ENCODE measurements at places on chromosomes 2 and 18.

DNA sequence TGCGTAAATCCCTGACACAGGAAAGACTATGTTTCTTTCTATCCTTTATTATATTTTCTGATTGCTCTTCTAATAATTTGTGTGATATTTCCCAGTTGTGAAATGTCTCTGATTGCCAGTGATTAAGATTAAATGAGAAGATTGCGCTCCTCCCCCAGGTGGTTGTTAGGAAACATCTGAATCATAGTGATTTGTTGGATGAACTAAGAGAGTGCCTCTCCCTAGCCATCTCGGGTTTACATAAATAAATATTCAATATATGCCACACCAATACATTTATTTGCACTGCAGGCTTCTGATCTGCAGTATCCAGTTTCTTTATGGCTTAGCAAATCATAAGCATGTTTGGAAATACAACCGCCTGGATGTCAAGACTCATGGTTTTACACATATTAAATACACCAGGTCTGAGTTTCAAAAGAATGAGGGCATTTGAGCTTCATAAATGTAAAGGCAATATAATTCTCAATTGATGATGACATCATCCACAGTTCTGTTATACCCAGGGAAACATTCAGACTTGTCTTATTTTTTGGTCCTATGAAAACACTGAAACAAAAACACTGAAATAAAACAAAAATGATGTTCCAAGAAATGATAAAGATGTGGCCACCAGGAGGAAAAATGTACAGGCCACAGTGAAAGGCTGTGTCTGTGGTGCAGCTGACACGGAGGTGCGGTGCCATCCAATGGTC is 826.7 kb upstream of the ACVR2A start:
- no peak for DNase-seq

- DNase-seq = no peak
Measured at GRCh38 chr2:204108330-204108751, 171.8 kb downstream of the ICOS start.

DNA sequence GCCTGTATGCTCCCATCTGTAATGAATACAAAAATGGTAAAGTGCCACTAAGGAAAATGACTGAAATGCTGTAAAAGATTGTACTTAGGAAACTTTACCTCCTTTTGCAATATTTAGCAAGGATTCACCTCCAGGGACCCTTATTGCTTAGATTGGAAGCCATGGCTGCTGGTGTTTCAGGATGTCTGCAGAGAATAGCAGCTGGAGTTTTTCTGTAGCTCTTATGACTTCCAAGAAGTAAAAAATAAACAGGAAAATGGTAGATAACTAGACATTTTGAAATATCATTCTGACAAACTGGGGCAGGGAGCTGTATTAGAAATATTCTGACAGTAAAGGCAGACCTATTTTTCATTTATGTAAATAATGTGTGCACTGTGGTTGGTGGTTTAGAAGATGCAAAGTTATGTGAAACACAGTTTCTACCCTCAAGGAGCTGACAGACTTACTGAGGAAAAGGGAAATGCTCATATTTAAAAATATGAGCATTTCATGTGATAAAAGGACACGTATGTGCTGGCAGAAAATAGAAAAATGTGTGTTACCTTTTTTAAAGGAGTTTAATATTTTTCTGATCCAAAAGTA is 224.9 kb upstream of the BOD1L2 start:
- DNase-seq = no peak

DNA sequence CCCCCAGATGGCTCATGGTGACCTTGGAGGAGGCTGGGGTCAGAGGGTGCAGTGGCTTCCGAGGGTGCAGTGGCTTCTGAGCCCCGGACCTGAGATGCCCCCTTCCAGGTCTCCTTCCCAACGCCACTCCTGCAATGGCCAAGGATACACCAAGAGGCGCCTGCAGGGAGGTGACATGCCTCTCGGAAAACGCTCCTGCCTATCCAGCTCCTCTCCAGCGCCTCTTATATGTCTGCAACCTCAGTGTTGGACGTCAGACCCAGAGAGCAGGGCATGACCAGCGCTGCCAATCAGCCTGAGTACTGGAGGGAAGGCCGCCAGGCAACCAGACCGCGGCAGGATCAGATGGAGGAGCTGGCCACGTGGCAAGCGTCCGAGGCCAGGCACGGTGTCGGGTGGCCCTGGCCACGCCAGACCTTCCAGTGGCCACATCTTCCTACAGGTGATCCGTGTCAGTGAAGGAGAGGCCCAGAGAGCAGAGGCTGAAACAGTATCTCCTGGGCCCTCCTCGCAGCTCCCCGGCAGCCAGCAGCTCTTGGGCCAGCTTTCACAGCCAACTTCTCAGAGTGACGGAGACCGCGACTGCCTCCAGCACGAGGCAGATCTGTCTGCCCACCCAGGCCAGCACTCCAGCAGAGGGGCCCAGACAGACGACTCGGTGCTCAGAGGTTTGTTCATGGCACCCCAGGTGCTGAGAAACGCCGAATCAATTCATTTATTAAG is 199.5 kb upstream of the SALL3 start:
- DNase-seq = no peak

- DNase-seq = peak; percentile 38
Measured at GRCh38 chr2:240460253-240460711, 24.8 kb downstream of the GPC1 start.

- no peak for DNase-seq
Measured at GRCh38 chr18:66646609-66647008, 42.7 kb upstream of the CDH19 start.

DNA sequence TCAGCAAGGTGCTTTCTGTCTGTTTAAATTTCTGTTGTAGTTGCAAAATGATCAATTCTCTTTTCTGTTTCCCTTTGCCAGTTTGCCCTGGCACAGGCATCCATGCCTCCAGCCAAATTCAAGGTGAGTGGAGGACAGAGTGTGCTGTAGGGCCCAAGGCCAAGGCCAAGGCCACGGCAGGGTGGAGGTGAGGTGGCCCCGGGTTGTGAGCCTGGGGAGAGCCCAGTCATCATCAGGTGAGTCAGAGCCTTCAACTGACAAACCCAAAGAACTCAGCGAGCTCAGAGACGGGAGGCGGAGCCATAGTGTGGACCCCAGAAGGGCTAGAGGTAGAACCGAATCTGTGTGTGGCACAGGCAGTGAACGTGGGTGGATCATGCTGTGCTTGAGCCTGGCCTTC is 55.7 kb downstream of the BCL2L11 start:
- DNase-seq = no peak

- DNase-seq = no peak
Measured at GRCh38 chr2:120787822-120788700, 52.4 kb downstream of the GLI2 start.

DNA sequence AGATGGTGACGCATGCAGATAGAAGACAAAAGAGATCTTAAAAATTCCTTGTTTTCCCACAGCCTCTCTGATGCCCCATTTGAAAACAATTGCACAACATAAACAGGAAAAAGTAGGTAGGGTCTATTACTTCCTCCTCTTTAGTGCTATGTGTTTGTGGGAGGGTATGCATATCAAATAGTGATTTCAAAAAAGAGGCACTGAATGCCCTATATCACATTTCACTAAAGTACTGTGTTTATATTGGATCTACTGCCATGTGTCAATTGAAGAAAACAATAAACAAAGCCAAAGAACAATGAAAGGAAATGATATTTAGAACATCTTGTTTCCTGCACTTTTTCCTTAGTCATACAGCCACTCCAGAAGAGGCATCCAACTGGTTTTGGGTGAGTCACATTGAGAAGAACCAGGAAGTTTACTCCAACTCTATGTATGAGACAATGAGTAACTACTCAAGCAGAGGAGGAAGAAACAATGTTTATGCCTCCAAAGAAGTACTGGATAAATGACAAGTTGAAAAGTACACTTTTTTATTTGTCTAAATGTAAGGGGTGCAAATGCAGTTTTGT is 583.6 kb downstream of the FBXO15 start:
- no peak for DNase-seq

- DNase-seq = no peak
Measured at GRCh38 chr2:74559912-74560311, 5.4 kb downstream of the DOK1 start.

GRCh38 chr2:205807229-205807628 is 124.9 kb downstream of the NRP2 start:
- DNase-seq = no peak

- DNase-seq = peak; percentile 76
Measured at GRCh38 chr2:55923091-55923981, at the start of gene EFEMP1. EFEMP1 (minus strand) TSS chr2:55923782; CDS start chr2:55922440, 1,342 bp downstream.

DNA sequence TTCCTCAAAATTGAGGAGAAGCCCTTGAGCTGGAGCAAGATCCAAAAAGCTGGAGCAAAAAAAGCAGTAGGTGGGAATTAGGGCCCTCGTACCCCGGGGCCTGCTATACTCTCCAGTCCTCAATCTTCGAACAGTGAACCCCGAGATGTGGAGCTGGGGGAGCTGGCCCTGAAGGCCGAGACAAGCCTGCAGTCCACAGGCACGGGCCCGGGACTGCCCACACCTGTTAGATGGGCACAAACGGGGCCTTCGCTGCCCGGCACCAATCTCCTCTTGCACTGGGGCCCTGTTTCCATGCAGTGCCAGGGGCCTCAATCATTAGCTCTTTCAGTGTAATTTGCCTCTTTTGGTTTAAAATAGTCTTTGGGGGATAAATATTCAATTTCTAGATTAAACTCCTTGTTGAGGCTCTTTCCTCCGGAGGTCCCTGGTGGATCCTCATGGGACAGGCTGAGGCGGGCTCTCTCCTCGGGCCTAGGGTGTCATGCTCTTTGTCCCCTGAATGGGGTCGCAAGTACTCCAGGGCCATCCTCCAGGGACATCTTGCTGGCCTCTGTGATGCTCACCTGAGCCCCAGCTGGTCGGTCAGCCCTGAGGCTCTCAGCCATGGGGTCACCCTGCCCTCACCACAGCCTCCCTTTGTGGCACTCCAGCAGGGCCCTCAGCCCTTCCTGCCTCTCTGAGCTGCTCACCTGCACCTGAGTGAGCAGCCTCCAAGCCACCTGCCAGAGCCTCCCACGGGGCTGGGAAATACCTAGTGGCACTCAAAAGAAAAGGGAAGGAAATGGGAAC is 223.6 kb downstream of the ALPK2 start:
- DNase-seq = no peak

DNA sequence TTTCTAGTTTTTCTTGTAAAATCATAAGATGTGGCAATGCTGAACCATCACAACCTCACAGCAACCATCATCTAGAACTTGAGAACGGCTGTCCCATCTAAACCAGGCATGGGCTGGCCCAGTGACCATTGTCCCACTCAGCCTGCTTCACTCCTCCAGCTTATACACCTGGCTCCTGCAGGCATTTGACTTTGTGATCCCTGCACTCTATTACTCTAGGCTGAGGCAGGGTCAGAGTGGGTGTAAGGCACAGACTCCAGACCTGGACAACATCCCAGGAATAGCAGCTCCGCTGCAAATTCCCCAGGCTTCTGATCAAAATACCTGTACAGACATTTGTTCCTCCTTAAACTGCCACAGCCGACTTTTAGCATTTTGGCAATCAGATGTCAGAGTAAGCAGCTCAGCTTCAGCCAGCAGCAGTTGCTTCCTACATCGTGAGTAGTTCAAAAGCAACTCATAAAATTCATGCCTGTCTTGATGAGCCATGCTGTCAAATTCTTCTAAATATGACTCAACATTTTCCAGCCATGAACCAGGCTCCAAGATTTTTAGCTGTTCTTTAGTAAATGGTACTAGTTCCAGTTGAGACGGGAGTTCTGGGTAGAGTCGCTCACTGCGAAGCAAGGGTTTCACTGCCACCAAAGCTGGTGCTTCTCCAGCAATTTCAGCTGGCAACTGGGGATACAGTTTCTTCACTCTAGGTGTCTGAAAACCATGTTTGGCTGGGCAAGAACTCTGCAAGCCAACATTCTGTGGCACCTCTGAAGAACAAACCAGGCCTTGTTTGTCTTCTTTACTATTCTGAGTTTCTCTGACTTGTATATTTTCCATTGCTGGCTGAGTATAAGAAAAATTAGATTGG is 12.8 kb downstream of the EPG5 start:
- DNase-seq = no peak

DNA sequence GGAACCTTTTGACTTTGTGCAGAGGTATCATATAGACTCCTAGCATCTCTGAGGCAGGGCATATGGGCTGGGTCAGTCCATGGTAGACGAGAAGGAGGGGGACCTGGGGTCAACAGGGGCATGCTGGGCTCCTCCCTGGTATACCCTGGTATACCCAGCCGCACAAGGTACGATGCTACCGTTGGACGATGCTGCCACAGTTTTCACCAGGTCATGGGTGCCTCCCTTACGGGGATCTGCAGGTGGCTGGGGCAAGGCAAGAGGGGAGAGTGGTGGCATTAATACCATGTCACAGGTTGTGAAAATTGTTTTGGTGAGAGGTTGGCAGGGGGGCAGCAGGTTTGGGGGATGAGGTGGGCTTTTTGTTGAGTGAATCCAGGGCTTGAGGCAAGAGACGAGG is 149.8 kb downstream of the TSN start:
- no peak for DNase-seq

GRCh38 chr18:59481436-59481835 is 122.4 kb upstream of the LMAN1 start:
- no peak for DNase-seq

Data from ureter (tissue), 1 donor.